ENCODE measurements at places on chromosomes 6 and 20. TPM values are rescaled to one million over a fixed set of nuclear protein-coding genes. Genes with fewer than 3 reads are reported as not detected.
A peak's percentile ranks its signal among the peaks of the same experiment; 100 is the strongest.

GRCh38 chr6:83215131-83216047, 22.2 kb downstream of the RWDD2A start:
- peak; percentile 67 for DNase-seq

DNA sequence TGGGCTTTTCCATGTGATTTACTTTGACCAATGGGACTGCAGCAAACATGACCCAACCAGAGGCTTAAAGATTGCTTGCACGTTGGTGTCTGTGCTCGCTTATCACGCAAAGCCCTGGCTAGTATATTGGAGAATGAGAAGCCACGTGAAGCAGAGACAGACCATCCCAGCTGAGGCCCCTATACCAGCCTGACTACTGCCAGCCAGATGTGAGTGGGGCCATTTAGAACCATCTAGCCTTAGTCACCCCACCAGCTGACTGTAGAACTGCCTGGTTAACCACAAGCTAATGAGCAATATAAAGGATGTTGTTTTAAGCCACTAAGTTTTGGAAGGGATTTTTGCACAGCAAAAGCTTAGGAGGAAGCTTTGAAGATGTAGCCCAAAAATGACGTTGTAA, 74.5 kb downstream of the MACROD2 start:
- no peak for DNase-seq

DNA sequence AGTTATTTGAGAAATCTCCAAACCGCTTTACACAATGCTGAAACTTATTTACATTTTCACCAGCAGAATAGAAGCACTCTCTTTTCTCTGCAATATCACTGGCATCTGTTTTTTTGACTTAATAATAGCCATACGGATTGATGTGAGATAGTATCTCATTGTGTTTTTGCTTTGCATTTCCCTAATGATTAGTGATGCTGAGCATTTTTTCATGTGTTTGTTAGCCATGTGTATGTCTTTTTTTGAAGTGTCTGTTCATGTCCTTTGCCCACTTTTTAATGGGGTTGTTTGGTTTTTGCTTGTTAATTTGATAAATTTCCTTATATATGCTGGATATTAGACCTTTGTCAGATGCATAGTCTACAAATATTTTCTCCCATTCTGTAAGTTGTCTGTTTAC, 73.6 kb downstream of the FBXO5 start:
- DNase-seq = no peak

- DNase-seq = no peak
Observed at GRCh38 chr6:158038291-158039177, 56.9 kb downstream of the SYNJ2 start.

The MYB gene
- 0.56 TPM for total RNA-seq

GRCh38 chr6:129818251-129818650, 42.9 kb downstream of the TMEM244 start:
- no peak for DNase-seq

DNA sequence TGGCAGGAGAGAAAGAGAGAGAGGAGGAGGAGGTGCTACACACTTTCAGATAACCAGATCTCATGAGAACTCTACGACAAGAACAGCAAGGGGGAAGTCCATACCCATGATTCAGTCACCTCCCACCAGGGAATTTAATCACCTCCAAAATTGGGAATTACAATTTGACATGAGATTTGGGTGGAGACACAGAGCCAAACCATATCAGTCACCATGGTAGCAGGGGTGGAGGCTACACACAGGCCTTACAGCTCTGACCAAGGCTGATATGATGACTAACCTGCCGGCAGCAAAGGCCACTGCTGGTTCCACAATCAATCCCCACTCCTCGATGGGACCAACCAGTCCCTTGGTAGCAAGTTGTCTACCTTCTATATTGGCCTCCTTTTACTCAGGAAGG, 13.6 kb upstream of the RBM24 start:
- no peak for DNase-seq

The TSPO2 gene
- total RNA-seq = not detected

DNA sequence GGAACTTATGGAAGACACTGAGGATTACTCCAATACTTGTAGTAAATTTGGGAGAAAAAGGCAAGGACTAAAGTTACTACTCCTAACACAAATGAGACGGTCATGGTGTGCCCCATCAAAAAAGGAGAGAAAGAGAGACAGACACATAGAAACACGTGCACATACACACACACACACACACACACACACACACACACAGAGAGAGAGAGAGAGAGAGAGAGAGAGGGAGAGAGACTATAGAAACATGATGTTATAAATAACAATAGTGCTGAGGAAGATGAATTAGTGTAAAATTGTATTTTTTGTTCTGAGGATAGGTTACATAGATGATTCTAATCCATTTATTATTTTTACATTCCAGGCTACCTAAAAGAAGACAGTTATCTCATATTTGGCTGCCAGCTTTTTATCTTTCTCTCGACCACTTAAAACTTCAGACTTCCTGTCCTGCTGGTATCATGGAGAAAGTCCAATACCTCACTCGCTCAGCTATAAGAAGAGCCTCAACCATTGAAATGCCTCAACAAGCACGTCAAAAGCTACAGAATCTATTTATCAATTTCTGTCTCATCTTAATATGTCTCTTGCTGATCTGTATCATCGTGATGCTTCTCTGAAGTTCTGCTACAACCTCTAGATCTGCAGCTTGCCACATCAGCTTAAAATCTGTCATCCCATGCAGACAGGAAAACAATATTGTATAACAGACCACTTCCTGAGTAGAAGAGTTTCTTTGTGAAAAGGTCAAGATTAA, 10.5 kb downstream of the PLN start:
- no peak for DNase-seq

The BTN1A1 gene
- not detected for total RNA-seq

DNA sequence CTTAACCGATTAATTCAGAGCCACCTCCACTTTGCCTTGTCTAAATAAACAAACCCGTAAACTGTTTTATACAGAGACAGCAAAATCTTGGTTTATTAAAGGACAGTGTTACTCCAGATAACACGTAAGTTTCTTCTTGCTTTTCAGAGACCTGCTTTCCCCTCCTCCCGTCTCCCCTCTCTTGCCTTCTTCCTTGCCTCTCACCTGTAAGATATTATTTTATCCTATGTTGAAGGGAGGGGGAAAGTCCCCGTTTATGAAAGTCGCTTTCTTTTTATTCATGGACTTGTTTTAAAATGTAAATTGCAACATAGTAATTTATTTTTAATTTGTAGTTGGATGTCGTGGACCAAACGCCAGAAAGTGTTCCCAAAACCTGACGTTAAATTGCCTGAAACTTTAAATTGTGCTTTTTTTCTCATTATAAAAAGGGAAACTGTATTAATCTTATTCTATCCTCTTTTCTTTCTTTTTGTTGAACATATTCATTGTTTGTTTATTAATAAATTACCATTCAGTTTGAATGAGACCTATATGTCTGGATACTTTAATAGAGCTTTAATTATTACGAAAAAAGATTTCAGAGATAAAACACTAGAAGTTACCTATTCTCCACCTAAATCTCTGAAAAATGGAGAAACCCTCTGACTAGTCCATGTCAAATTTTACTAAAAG, 2.7 kb downstream of the FOXC1 start:
- DNase-seq = no peak

- DNase-seq = no peak
Observed at GRCh38 chr6:4692664-4693063, 83.5 kb upstream of the CDYL start.

The MAFB gene
- 4.6 TPM for total RNA-seq

DNA sequence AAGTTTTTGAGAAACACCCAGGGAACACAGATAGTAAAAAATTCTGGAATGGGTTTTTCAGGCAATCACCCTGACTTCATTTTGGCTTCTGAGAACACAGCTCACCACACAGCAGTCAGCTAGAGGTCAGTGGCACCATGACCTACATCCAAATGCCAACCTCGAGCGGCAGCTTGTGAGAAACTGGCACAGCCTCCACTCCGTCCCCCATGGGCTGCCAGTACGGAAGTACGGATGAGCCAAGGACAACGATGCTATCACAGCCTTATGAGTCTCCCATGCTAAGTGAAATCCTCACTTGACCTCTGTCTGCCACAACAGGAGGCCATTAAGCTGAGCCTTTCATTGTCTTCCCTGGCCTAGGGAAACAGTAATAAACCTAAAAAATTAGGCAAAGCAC, 32.0 kb downstream of the KIF16B start:
- no peak for DNase-seq

- DNase-seq = peak; percentile 58
Observed at GRCh38 chr6:142301651-142302391, at the start of gene ADGRG6. Gene ADGRG6 (plus strand): TSS chr6:142302007. CDS start chr6:142302330, 323 bp downstream.

The FKBP1C gene
- not detected for total RNA-seq

DNA sequence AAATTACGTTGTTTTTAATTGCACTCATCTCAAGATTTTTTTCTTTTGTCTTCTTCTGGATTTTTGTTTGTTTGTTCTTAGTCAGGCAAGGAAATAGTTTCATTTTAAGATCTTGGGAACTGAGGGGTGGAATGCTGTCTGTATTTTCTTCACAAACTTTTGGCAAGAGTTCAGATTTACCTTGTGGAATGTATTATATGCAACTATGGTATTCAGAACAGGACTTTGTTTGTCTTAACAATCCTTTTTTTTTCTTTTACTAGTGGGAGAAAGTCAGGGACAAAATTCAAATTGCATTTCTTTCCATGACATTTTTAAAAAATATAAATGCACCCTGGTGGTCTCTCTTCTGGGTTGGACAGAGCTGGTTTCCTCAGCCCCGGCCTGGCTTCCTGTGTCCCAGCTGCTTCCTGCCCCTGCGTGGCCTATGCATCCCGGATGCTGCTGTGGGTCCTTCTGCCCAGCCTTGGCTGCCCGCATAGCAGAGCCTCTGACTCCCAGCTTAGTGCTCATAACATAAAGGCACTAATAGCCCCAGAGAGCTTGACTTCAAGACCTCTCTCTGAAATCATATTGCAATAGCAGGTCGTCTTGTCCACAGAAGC, 520.7 kb downstream of the QKI start:
- DNase-seq = no peak

The RTEL1 gene
- total RNA-seq = 36.3 TPM

DNA sequence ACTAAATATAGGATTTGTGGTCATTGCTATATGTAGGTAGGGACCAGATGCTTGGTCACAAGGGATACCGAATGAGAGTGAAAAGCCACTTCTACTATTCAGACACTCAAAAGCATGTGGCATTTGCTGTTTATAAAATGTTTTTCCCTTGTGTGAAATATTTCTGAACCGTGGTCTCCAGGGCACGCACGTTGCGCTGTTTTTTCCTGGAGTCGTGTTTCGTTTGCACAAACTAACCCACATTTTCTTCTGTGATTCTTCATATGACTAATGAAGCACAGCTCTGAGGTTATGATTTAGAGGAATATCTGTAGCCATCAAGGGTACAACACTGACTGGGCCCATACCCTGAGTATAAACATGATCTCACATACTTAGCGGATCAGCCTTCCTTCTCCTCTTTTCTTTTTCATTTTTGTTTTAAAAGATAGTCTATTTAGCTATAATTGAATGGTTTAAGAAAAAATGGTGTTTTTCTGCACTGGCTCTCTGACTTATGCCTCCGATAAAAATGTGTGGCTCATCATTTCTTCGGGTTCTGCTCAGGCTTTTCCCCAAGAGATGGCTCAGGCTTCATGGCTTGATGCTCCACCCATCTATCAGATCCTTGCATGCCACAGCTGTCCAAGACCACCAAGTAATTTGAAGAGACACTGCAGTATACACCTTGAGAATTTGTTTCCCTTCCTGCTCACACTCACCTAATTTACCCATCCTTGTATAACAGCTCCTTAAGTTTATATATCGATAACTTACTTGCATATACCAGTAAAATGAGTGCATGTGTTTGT, 59.9 kb upstream of the HBS1L start:
- DNase-seq = no peak

All from glutamatergic neuron (in vitro differentiated cells).